Forelimb muscle (tissue), 1 donor: ENCODE measurements at places on chromosomes 11 and 22.

- no peak for DNase-seq
Observed at GRCh38 chr11:33256031-33256812, 959 bp upstream of the HIPK3 start.

DNA sequence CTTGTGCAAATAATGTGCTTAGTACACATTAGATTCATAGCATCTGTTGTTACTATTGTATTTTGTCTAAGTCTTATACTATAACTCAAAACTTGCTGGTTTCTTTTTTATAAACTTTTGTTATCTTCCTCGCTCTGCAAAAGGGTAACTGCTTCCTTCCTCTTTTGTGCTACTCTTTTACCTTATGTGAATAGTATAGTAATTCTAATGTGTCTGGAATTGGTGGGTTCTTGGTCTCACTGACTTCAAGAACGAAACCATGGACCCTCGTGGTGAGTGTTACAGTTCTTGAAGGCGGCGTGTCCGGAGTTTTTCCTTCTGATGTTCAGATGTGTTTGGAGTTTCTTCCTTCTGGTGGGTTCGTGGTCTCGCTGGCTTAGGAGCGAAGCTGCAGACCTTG is 563.1 kb upstream of the LUZP2 start:
- DNase-seq = no peak

DNA sequence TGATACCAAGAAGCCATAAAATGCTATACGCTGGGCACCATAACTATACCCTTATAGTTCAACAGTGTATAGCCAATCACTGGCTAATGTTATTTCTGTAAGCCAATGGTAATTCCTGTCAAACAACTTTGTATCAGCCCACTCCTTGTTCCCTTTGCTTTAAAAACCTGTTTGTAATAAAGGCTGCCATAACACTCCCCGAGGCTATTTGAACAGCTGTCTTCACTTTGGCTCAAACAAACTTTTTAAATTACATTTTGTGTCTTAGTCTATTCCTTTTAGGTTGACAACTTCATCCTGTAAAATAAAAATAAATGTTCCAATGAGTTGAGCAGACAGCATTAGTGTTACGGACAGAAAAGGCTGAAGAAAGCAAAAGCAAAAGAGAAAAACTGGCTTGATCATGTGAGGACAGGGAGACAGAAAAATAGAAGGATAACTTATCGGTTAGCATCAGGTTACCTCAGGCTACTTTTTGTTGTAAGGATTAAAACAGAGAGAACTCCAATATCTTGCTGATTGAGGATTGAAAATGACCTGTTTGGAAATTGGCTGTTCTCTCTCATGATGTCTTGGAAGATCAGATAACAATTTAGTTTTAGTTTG is 95.0 kb downstream of the AASDHPPT start:
- DNase-seq = no peak

DNA sequence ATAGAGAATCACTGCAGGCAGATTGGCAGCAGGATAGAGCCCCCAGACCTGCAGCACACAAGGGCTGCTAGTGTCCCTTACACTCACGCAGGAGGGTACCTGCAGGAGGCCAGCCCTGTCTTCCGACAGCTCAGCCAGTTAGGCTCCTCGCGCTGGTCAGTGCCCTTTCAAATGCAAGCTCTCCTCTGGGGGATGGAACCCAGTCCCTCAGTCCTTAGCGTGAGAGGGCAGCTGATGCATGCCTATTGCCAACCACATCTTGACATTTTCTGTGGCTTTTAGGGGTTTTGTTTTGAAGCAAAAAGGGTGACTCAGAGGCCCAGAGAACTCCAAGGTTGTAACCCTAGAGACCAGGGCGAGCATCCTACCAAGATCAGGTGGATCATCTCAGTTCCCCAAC is 40.0 kb downstream of the WNT11 start:
- DNase-seq = no peak

GRCh38 chr11:47400768-47401279 is 7.6 kb upstream of the SLC39A13 start:
- no peak for DNase-seq

DNA sequence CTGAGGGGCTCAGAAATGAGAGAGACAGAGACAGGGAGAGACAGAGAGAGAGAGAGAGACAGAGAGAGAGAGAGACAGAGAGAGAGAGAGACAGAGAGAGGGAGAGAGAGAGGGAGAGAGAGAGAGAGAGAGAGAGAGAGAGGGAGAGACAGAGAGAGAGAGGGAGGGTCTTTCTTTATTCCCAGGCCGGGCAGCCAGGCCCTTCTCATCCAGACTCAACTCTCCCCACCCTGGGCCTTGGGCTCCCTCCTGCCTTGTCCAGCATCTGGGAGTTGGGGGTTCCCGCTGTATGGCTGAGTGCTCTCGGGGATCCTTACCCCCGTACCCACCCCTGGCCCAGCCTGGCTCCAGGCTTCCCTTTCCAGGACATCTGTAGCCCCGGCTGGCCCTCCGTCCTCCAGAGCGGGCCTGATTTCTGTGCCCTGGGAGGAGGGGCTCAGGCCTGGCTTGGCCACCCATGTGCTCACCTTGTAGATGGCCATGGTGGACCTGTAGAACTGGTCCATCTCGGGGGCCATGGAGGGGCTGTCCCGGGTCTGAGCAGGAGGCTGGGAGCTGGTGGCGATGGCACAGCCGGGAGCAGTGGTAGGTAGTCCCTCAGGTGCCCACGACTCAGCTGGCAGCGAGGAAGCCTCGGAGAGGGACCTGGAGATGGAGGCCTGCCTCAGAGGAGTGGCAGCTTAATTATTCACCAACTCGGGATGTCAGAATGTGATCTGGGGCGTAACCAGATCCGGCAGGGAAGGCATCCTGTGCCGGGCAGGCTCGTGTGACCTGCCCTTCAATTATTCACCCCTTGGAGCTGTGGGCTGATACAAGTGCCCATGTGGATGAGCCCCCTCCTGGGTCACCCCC is at the start of gene BAIAP2L2:
TSS of gene BAIAP2L2 (minus strand) at position 677 of the 855 bp plus-strand sequence. CDS start at position 518, 159 bp downstream.
- no peak for DNase-seq

DNA sequence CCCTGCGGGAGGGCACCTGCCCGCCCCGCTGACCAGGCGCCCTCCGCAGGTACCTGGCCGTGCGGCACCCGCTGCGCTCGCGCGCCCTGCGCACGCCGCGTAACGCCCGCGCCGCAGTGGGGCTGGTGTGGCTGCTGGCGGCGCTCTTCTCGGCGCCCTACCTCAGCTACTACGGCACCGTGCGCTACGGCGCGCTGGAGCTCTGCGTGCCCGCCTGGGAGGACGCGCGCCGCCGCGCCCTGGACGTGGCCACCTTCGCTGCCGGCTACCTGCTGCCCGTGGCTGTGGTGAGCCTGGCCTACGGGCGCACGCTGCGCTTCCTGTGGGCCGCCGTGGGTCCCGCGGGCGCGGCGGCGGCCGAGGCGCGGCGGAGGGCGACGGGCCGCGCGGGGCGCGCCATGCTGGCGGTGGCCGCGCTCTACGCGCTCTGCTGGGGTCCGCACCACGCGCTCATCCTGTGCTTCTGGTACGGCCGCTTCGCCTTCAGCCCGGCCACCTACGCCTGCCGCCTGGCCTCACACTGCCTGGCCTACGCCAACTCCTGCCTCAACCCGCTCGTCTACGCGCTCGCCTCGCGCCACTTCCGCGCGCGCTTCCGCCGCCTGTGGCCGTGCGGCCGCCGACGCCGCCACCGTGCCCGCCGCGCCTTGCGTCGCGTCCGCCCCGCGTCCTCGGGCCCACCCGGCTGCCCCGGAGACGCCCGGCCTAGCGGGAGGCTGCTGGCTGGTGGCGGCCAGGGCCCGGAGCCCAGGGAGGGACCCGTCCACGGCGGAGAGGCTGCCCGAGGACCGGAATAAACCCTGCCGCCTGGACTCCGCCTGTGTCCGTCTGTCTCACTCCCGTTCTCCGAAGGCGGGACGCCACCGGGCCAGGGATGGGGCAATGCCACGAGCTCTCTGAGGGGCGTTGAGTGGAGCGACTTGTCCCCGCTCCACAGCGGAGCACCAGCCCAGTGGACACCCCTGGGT is 1.8 kb downstream of the GALR3 start:
- DNase-seq = no peak

DNA sequence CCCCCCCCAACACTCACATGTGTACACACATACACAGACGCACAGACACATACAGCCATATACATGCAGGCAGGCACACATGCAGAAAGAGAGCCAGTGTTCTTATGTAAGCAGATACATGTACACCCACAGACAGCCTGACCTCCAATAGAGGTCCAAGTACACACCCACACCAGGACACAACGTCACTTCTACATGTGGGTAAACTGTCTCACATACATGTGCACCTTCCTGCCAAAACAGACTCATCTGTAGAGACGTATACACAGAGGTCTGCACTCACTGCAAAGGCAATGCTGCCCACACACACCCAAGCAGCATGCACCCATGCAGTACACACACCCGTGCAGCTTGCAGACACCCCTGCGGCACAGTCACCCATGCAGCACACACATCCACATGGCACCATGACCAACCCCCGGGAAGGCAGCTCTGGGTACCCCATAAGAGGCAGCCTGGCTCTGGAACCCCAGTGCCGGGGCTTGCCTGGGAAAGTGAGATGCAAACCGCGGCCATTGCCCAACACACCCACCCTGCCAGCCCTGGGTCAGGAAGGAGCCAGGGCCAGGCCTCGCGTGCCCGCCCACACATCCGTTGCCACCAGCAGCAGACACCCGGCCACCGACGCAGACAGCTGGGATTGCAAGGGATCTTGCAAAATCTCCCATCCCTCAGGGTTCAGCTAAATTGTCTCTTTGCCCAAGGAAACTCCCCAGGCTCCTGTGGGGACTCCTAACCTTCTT is 10.1 kb downstream of the CASTOR1 start:
- DNase-seq = no peak

DNA sequence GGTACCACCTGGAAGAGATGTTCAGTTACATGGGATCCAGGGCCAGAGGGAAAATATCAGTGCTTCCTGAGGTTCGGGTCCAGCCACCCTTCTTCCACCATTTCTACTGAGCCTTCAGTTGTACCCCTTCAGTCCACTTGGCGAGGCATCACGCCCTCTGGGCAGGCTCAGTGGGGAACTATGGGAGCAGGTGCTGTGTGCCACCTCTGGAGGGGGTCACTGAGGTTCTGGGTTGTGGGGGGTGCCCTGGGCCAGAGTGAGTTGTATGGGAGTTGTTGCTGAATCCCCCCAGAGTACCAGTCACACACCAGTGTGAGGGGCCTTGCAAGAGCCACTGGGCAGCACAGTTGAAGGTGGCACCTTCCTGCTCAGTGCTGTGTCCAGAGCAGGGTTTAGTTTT is 2.7 kb upstream of the SREBF2 start:
- DNase-seq = no peak

GRCh38 chr11:12161137-12161536 is 50.7 kb downstream of the MICAL2 start:
- no peak for DNase-seq

DNA sequence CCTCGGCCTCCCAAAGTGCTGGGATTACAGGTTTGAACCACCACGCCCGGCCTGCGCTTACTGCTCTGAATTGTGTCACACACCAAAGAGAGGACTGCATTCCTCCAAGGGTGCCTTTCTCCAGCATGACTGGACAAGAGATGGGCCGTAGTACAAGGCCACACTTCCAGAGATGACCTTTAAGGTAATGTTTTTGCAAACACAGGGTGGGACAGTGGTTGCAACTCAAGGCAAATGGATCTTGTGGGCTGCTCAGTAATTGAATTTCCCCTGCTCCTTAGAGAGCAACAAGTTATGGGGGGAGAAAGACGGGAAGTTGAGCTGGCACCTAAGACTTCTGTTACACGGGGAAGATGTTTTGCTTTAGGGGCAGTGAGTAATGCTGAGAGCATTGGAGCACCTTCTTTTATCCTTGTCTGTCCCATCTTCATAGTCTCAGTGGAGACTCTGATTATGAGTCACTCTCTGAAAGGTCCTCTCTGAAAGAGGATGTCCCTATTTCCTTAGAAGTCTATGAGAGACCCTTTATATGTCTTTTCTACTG is 66.3 kb downstream of the C11orf91 start:
- DNase-seq = no peak

- peak; percentile 67 for DNase-seq
Observed at GRCh38 chr11:25562417-25562816, 769.5 kb upstream of the ANO3 start.

DNA sequence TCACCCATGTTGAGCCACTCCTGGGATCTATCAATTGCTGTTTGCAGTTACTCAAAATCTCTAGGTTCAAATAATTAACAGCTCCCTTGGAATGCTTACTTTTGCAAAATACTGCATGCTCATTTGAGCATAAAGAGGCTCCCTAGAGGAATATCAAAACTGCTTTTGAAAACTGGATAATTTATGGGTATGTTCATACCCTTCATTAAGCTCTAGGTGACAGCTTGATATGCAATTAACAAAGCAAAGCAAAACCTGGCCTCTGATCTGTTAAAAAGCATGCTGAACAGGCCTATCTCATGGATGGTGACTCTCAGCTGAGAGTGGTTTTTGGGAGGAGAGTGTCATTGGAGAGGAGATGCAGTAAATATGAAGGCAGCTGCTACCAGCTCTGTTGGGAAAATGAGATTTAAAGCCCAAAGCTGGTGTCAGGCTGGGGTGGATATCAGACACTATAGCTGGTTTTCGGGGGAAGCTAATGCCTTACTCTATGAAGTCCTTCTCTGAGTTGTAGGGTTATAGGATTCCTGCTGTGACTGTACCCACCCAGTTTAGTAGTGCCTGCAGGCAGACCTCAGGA is 110.9 kb downstream of the RASSF10 start:
- no peak for DNase-seq

GRCh38 chr11:102950622-102951081 is 4.9 kb downstream of the MMP13 start:
- DNase-seq = no peak

DNA sequence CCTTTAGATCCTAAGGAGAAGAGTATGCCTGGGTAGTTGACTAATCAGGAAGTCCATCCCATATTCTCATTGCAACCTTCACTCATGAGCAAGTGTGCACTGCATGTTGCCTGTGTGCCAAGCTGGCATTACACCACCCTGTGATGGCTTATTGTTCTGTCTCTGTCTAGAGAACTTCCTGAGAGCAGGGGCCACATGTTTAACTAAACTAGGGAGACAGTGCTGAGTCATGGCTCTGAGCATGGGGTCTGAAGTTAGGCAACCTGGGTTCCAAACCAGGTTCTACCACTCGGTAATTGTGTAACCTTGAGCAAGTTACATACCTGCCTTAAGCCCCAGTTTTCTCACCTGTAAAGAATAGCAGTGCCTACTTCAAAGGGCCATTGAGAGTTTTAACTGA is 39.6 kb downstream of the CSNK2A3 start:
- no peak for DNase-seq

GRCh38 chr11:119417726-119418540 is 5.0 kb downstream of the THY1 start:
- DNase-seq = no peak
